ENCODE measurements at places on chromosomes 16 and 17. TPM values are rescaled to one million over a fixed set of nuclear protein-coding genes. Genes with fewer than 3 reads are reported as not detected.

CIITA gene
- 0.33 TPM for total RNA-seq

MEIOC gene
- 0.66 TPM for total RNA-seq

CACNG1 gene
- total RNA-seq, result not detected

CDYL2 gene
- 1.2 TPM for total RNA-seq

VPS4A gene
- 33.3 TPM for total RNA-seq

ASIC2 gene
- 0.66 TPM for total RNA-seq

CDT1 gene
- total RNA-seq, result 10.9 TPM

ADAMTS18 gene
- total RNA-seq, result not detected

PRSS22 gene
- not detected for total RNA-seq

DDX52 gene
- 25.2 TPM for total RNA-seq

BAIAP2 gene
- total RNA-seq, result 48.5 TPM

NMT1 gene
- 118 TPM for total RNA-seq

PPP1R27 gene
- total RNA-seq, result not detected

MFAP4 gene
- 79.4 TPM for total RNA-seq

SNX20 gene
- total RNA-seq, result not detected

PROCA1 gene
- 1.9 TPM for total RNA-seq

G6PC1 gene
- total RNA-seq, result not detected

KRT31 gene
- total RNA-seq, result not detected

NOG gene
- total RNA-seq, result not detected

KIF1C gene
- total RNA-seq, result 65.3 TPM

CMTR2 gene
- total RNA-seq, result 28.4 TPM

FBXO39 gene
- total RNA-seq, result 0.15 TPM

CHRNB1 gene
- 10.3 TPM for total RNA-seq

SMIM22 gene
- total RNA-seq, result not detected

ACSM5 gene
- 0.17 TPM for total RNA-seq

OR3A2 gene
- total RNA-seq, result 0.50 TPM

FOXC2 gene
- 1.0 TPM for total RNA-seq

MRPL12 gene
- total RNA-seq, result 12.4 TPM
